WTC11 (cell line): ENCODE measurements at places on chromosomes 2 and 18.

DNA sequence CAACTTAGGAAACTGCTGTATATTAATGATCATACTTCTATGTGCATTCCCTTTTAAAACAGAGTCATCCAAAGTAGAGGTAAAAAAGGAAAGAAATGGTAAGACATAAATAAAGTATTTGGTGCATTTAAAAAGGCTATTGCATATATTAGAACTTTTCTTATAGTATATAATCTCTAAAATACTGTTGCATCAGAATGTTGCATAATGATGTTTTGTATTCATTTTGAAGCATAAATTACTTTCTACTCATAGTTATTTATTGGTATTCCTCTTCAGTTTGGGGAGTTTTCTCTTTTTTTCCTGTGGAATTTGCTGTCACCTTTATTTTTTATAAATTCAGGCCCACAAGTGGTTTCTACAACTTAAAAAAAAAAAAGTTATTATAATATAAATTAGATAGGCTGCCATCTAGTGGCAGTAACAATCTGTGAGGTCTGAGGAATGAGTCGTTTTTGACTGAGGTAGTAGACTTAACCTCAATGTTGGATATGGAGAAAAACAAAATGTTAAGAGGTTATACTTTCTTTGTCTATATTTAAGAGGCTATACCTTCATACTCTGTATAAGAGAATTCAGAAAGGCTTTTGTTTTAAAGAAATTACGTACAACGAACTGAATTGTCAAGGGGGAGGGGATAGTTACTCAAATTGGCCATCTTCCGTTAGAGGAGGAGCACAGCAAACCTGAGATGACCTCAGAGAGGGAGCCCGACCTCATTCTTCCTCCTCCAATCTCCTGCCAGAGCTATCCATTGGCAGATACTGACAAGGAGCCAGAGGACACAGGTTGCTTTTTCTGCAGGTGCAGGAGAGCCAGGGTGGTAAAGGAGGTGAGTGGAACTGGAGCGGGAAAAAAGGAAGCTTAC lies 23.8 kb downstream of the ANKAR start:
- peak; percentile 40 for DNase-seq

GRCh38 chr2:161722547-161723503 lies 98.6 kb downstream of the SLC4A10 start:
- no peak for DNase-seq

- no peak for DNase-seq
These were observed 98.0 kb downstream of the NXPH2 start for GRCh38 chr2:138682163-138682562.

DNA sequence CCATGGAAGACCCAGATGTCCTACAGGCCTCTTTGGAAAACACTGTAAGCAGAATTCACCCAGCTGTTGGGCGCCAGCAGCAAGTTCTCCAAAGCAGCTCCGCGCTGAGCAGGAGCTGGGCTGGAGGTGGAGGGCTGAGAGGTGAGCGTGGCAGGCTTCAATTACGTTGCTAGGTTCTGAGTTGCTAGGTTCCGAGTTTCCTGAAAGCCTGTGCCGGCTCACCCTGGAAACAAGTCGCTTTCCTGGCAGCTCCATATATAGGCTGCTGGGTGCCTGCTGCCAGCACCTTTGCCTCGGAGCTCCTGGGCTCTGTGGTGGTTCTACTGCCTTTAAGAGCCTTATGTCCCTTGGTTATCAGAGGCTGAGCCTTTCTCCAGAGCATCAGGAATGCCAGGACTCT lies 14.4 kb upstream of the EGR4 start:
- no peak for DNase-seq

- no peak for DNase-seq
These were observed 1.1 kb downstream of the LMAN1 start for GRCh38 chr18:59357928-59358327.

DNA sequence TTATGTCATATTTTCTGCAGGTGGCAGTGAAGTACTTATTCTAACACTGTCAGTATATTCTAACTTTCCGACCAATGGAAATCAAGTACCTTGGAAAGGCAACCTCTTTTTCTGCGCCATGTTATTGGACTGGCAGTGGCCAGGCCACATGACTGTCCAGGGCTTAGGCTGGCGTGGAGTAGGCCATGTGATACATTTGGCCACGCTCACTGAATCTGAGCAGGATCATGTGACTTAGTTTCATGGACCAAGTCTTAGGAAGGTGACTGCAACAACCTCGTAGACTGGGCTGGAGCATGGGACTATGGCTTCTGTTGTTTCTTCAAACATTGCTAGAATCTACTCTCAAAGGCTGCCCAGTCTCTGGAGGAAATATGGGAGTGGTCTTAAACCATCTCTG lies 60.4 kb upstream of the HAAO start:
- no peak for DNase-seq

DNA sequence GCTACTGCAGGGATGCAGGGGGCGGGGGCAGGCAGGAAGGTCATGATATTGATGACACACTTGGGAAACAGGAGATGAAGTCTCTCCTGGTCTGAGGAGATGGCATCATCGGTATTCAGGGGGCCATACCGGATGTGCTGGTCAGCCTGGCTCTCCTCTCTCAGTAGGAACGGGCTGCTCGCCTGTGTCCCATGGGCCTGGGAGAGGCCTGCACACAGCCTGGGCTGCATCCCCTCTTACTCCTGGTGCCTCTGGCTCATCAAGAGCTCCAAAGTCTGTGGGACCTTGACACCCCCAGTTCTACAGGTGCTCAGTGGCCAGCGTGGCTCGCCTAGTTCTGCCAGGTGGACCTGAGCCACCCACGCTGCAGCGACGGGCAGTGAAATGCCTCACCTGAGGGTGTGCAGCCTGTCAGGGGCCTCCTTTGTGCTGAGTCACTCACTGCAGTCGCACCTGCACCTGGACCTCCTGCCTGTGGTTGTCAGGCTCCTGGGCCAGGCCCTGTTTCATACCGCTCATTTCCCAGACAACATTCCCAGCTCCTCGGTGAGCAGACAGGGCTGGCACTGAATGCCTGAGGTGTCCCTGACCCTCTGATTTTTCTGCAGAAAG lies 18.6 kb upstream of the CNDP1 start:
- no peak for DNase-seq

DNA sequence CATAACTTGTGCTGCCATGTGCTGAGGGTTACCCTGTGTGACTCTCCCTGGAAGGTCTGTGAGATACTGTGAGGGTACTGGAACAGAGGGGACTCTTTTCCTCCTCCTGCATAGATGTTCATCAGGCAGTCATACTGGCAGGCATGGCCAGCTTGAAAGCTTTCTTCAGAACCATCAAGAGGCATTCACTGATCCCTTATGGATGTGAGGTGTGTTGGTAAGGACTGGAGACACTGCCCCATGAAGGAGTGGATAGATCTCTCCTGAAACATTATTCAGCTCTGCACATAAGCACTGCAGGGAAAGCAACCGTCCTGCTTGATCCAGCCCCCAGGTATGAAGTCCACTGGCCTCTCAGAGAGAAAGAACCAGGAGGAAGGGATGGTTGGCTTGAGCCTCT lies 176.6 kb upstream of the ARL4C start:
- no peak for DNase-seq

DNA sequence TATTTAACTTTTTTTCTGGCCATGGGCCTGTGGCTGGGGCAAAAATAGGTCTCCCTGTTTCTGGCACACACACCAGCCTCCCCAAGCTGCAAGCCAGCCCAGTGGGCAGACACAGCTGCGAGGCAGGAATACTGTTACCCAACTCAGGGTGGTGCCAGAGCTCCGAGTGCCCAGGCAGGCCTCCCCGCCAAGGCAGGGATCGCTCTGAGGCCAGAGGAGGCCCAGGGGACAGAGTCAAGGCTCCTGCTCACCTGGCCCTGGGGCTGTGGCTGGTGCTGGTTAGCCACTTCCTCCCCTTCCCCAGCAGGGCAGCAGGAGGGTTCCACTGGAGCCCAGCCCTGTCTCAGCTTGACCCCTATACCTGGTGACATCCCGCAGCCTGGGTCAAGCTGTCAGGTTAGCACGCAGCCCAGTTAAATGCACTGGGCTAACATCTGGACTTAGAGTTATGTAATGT lies 67.1 kb upstream of the EPAS1 start:
- peak; percentile 28 for DNase-seq

DNA sequence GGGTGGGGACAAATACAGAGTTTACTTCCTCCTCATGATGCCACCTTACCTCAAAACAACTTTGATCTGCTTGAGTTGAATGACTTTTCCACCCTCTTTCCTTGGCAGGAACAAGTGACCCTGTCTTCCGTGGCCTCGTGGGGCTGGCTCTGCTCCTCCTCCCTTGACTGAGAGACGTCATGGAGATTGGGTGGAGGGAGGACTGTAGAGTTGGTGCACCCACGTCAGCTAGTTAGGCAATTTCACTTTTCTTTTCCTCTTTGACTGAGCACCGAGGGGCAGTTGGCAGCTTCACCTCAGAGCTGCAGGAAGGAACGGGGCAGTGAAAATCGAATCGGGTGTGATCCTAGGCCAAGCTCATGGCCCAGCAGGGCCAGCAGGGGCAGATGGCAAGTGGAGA lies at the start of gene SP140:
TSS of gene SP140 (plus strand) at position 251 of the 400 bp plus-strand sequence. CDS start at position 360, 109 bp downstream.
- DNase-seq: no peak

DNA sequence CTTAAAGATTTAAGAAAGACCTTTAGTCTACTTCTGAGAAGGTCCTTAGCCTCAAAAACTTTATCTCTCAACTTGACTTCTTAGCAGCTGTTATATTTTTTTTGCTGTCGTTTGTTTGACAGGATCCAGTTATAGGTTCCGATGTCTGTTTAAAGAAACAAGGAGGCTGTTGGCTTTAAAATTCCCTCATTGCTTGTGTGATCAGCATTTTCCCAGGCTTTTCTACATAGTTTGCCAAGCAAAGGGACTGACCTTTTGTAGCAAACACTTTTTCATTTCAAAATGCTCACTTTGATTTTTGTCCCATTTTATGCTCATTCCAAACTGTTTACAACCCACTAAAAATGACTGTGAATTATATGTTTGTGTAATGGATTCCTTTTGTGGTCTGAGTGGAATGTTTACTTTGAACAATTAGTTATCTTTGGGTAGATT lies 394.9 kb downstream of the ARHGAP15 start:
- no peak for DNase-seq

DNA sequence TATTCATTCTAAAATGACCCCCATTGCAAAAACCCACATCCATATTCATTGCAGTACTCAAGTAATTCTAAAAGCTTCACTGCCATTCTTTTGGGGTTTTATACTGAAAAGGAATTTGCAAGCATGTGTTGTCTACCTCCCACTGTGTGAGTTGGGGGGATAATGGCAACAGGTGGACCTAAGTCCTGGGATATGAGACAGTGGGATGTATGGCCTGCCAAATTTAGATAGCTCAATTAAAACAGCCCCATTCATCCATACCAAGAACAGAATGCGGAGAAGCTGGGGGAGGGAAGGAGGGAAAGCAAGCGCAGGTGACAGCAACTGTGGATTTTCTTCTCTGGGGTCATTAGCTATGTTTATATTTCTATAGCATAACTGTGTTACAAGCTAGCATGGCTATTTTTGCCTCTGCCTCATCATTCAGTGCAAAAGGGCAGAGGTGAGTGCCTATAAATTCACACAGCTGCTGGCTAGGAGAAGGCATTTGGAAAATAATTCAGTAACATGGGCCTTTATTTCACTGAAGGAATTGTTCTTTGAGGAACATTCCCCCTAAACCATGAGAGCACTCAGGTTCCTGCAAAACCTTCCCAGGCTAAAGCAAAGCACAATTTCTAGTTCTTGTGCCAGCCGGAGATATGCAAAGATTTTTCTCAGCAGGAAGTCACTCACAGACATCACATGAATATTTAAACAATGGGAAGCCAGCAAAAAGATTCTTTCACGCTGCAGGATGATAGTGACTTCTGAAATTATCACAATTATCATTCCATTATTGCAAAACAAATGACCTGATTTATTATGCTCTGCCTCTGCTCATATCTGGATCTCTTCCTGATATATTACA lies 393.9 kb upstream of the ACVR2A start:
- DNase-seq: no peak

DNA sequence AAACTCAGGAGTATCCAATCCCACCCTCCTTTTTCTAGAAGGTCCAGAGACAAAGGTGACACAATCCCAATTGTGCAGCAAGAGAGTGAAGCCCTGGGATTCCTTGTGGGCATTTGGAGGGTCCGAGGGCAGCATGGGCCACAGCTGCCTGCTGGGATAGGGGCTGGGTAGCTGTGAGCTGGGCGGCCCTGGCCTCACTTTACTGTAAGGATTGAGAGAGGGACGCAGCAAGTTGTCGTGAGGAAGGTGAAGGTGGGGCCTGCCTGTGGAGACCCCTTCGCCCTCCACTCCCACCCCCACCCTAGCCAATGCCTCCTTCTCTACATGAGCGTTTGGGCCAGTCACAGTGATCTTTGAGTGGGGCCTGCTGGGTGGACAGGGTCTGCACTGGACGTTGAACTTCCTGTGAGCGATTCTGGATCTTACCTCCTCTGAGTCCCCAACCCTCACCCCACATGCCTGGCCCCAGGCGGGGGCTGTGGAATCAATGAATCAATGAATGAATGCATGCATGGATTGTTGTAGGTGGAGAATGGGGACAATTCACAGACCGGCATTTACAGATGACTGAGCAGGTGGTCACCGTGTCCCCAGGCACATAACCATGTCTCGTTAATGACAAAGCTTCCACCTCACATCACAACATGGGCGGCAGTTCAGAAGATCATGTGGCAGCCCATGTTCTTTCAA lies 107.2 kb downstream of the INHBB start:
- DNase-seq: no peak
